ENCODE measurements at places on chromosomes 3 and 15.

DNA sequence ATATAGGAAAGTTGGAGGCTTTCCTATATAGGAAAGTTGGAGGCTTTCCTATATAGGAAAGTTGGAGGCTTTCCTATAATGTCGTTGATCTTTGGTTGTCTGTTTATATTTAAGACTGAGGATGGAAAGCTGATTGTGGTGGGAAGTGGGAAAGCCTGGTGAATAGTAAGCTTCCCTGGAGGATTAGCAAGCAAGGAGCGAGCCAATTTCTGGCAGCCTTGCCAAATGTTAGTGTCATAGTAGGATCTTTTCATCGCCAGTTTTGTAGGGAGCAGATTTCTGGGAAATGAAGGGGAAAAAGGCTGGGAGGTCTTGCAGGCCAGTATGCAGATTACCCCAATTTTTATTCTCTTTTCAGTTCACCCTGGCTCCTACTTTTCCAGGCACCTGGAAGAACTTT lies 39.9 kb upstream of the CCNL1 start:
- DNase-seq = no peak

- no peak for DNase-seq
Observed at GRCh38 chr3:105414841-105415240, 48.1 kb downstream of the ALCAM start.

DNA sequence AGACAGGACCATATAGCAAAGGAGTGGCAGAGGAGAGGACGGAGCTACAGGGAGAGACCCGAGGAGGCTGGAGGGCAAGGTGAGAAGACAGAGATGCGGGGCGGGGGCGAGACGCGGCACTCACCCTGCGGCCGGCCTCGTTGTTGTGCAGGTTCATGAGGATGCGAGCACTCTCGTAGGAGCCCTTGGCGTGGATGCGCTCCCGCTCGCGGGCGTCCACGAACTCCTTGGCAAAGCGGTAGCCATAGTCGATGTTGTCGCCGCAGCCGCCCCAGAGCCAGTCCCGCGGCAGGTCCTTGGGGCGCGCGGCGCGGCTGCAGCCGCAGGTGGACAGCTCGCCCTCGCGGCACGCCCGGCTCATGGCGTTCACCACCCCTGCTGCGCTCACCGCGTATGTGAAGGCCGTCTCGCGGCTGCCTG lies 12.9 kb downstream of the WNT5A start:
- peak; percentile 7 for DNase-seq

DNA sequence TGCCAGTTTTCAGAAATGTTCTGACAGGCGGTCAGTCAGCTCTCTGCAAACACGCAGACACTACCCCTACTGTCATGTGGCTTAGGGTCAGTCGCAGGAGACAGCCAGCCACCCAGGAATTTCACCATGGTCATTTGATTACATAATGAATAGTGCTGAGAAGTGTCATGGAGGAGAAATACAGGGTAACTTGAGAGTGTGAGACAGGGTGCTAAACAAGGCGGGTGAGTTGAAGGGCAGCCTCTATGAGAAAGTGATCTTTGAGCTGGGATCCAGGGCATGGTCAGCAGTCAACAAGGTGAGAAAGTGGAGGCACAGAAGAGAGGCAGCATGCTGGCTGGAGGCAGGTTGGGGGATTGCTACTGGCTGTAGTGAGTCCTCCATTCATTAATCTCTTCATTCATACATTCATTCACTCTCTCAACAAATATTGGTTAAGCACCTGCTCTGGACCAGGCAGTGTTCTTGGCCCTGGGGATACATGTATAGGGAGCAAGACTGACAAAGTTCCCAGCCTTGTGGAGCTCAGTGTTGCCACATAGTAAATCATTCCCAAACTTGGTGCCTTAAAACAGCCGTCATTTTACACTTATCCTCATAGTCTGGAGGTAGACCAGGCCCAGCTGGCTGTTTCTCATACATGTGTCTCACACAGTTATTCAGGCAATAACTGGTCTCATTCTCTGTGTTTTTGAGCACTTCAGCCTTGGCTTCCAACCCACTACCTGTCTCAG lies 14.8 kb downstream of the PXYLP1 start:
- no peak for DNase-seq

GRCh38 chr15:73005446-73005845 lies 46.8 kb upstream of the NEO1 start:
- DNase-seq = no peak

All from left lung (tissue), 14 donors.